Natural killer cell (primary cell): ENCODE measurements at places on chromosomes 5 and 9.

- no peak for DNase-seq
Observed at GRCh38 chr9:115794921-115795475, 358.6 kb upstream of the PAPPA start.

GRCh38 chr5:24347158-24347557, 297.6 kb downstream of the CDH10 start:
- DNase-seq, result no peak

GRCh38 chr5:10581867-10582511, 18.1 kb downstream of the ANKRD33B start:
- DNase-seq, result no peak

- DNase-seq, result no peak
Observed at GRCh38 chr5:123093601-123094236, 4.7 kb downstream of the PRDM6 start.
